ENCODE measurements at places on chromosomes 5 and 9. TPM values are rescaled to one million over a fixed set of nuclear protein-coding genes. Genes with fewer than 3 reads are reported as not detected.

- DNase-seq, result peak; percentile 28
Measured at GRCh38 chr5:177311392-177311722, 341 bp downstream of the MXD3 start.

- DNase-seq, result no peak
Measured at GRCh38 chr9:131926360-131926922, 153.2 kb downstream of the MED27 start.

DNA sequence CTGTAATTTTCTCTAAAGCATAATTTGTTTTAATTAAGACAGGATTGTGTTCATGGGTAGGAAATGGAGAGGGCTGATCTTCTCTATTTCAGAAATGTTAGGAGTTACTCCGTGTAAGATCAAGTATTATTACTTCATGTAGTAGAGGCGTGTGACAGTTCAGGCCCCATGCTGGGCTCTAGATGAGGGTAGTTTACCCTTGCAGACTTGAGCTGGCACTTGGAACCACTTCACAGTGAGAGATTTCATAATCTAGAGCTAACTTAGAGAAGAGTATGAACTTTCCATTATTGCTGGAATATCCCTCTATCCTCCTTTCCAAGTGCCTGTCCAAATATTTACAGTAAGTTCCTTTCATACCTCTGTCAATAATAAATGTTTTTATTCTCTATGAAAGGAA, 195.1 kb downstream of the PCSK5 start:
- DNase-seq, result no peak

The IL3 gene
- not detected for total RNA-seq

DNA sequence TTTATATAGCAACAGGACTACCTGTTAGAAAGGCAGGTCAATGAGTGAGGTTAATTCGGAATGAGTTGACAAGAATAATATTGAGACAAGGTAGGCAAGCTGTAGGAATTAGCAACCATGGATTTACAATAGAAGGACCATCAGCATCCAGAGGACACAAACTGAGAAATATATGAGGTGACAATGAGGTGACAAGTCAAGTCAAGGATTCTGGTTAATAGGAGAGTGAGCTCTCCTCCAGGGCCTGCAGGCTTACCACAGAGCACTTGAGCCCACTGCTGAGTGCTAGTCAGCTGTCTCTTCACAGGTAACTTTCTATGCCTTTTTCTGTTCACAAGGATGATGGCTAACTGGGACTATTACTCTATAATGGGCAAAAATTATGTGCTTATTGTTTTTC, 227.2 kb downstream of the MRPS30 start:
- DNase-seq, result no peak
